Stimulated activated CD8-positive, alpha-beta memory T cell treated with anti-CD3 and anti-CD28 coated beads, Interleukin-15, amount 100 ng/mL, for 24 hours (primary cell): ENCODE measurements at places on chromosomes 1 and 21.

- no peak for DNase-seq
Observed at GRCh38 chr1:178282949-178283367, 189.1 kb downstream of the RASAL2 start.

GRCh38 chr1:12113433-12114339 is 50.6 kb downstream of the TNFRSF8 start:
- DNase-seq = no peak

DNA sequence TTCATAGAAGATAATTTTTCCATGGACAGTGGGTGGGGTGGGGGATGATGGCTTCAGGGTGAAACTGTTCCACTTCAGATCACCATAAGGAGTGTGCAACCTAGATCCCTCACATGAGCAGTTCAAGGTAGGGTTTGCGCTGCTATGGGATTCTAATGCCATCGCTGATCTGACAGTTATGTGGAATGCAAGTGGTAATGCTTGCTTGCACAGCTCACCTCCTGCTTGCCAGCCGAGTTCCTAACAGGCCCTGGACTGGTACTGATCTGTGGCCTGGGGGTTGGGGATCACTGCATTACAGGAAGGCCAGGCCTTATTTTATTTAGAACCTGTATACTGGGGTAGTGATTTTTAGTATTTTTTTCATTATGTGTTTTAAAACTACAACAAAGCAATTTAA is 22.0 kb downstream of the MAN1A2 start:
- DNase-seq = no peak

DNA sequence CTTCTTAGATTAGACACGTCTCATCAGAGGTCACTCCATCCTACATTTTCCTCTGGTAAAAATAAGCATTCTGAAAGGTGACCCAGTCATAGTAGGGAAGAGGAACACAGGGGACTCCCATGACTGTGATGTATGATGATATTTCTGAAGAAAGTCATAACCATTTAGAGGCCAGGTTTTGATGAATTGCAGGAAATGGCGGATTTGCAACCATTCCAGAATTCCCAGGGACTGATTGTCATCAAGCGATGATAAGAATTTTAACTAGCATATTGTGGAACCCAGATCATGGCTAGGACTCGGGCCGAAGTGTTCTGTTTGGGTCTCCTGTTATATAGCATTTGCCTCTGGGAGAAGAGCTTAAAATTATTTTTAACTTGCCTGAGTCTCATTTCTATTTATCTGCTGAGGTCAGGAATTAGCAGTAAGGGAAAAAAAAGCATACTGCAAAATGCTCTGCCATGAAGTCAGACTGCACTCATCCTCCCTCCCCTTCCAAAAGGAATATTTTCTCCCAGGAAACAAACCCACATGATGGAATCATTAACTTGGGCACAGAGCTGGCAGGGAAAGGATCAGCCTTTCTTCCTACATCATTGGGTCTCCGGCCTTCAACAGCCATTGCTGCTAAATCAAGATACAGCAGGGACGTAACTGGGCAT is 286.7 kb downstream of the HLX start:
- DNase-seq = no peak

DNA sequence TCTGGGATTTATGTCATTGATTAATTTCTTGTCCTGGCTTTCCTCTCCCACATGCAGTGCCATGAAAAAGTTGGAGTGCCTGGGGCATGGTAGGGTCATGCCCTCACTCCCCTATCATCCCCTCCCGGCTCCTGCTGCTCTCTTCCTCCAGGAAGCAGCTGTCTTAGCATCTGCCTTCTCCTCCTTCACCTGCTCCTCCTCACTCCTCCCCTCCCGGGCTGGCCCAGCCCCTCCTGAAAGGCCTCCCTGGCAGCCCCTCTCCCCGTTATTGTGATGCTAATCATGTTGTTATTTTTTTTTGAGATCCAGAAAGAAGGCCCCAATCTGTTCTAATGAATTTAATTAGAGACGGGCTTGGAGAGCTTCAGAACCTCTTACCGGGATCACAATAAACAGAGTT is 36.3 kb upstream of the NFASC start:
- no peak for DNase-seq

GRCh38 chr1:53025769-53026112 is 36.3 kb upstream of the PODN start:
- DNase-seq = no peak

DNA sequence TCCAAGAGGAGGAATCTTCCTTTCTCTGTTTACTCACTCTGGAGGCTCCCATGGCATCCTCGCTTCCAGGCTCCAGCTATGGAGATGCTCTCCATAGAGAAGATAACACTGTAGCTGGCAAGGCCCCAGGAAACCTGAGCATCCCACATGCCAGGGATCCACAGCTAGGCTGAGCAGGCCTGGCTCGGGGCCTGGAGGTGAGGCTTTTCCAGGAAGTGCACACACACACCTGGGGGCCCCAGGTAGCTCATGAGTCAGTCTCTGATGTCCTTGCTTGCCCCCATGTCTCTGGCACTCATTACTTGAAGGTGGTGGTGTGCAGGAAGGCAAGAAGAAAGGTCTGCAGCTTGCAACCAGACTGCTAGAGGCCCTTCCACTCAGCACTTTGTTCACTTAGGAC is 5.5 kb upstream of the LCE5A start:
- no peak for DNase-seq

DNA sequence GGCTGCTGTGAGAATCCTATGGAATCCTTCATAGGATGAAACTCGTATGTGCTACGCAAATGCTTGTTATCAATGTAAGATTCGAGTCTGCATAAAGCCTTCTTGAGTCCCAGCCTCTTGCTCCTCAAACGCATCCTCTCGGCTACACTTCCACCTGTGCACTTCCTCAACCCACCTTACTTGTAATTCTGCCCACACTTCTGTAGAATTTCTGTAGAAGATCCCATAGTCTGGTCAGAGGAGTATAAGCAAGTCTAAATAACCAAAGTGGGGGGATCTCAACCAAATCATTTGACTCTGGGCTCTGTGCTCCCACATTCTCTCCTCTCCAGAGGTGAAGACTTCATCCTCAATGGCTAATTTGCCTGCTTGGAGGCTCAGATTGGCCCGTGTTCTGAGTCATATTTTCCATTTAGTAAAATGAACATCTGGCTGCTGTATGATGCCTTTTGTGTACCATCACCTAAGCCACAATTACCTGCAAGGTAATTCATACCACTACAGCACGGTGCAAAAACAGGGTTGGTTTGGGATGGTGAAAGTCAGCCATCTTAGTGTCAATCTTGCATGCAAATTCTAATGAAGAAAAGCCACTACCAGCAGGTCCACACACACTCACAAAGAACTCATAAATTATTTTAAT is 63.2 kb downstream of the ITPKB start:
- DNase-seq = no peak

DNA sequence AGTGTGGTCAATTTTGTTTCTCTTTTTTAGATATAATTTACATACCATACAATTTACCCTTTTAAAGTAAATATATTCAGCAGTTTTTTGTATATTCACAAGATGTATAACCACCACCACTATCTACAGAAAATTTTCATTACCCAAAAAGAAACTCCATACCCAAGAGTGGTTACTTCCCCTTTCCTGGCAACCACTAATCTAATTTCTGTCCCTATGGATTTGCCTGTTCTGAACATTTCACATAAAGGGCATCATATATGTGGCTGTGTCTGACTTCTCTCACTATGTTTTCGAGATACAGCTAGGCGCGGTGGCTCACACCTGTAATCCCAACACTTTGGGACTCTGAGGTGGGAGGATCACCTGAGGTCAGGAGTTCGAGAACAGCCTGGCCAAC is 13.6 kb downstream of the PACC1 start:
- DNase-seq = no peak

- DNase-seq = no peak
Observed at GRCh38 chr1:166066107-166066506, 100.7 kb downstream of the FAM78B start.

DNA sequence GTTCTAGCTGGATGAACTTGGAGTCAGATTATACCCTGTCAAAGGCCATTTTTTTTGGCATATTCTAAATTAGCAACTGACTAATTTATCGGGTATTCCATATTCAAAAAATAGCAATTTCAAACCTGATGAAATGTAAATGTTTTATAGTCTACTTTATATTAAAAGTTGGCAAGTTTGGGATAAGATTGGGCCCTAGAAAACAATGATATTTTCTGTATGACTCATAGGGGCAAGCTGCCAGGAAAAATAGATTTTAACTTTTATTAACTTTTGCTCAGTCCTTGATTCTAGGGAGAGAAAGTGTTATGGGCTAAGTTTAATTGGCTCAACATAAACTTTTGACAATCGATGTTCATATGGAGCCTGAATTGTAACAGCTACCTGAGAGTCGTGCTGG is 576.9 kb upstream of the B3GALT2 start:
- no peak for DNase-seq

- DNase-seq = no peak
Observed at GRCh38 chr1:210681158-210681557, 352.5 kb downstream of the HHAT start.

DNA sequence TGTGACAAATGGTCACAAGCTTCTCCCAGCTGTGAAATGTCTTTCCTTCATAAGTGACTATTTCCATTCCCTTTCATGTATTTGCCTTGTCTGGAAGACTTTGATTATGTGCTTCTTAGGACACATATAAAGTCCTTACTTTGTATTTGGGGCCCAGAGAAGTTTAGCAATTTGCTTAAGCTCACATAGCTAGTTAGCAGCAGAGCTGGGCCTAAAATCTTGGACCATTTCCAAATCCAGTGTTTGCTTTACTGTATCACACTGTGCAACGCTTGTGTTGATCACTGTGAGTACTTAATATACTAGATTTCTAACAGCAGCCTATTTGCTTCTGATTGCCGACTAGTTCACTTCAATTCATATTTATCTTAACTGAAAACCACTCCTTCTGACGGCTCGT is 2.2 kb upstream of the KCNA3 start:
- DNase-seq = no peak

GRCh38 chr21:36040389-36040788 is 19.9 kb downstream of the SETD4 start:
- no peak for DNase-seq

- no peak for DNase-seq
Observed at GRCh38 chr1:177975588-177976495, 6.0 kb upstream of the SEC16B start.

DNA sequence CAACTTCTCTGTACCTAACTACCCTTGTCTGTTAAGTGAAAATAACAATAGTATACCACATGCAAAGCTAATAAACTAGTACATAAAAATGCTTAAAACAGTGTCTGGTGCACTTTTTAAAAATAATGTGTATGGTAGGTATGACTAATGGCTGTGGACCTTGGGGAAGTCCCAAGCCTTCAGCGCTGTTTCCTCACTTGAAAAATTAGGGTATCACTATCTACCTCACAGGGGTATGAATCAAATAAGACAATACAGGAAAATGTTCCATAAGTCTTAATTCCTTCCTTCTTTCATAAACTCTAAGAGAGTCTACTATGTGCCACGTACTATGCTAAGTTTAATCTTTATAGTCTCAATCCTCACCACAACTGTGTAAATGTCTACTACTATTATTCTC is 32.0 kb downstream of the EGLN1 start:
- DNase-seq = no peak

- no peak for DNase-seq
Observed at GRCh38 chr1:37306461-37306860, 167.9 kb upstream of the ZC3H12A start.

DNA sequence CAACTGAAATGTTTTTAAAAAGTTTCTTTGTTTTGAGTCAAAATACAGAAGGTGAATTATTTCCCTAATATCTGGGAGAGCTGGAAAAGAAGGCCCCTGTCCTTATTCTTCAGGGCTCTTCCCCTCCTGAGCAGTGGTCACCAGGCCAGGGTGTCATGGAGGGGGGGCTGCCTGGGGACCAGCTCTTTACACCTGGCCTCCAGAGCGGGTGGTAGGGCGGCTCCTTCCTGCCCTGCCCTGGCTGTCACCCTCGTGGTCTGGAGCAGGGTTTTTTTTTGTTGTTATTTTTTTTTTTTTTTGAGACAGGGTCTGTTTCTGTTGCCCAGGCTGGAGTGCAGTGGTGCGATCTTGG is 6.6 kb downstream of the SKI start:
- no peak for DNase-seq

- no peak for DNase-seq
Observed at GRCh38 chr1:3790500-3790923, 5.8 kb downstream of the LRRC47 start.

DNA sequence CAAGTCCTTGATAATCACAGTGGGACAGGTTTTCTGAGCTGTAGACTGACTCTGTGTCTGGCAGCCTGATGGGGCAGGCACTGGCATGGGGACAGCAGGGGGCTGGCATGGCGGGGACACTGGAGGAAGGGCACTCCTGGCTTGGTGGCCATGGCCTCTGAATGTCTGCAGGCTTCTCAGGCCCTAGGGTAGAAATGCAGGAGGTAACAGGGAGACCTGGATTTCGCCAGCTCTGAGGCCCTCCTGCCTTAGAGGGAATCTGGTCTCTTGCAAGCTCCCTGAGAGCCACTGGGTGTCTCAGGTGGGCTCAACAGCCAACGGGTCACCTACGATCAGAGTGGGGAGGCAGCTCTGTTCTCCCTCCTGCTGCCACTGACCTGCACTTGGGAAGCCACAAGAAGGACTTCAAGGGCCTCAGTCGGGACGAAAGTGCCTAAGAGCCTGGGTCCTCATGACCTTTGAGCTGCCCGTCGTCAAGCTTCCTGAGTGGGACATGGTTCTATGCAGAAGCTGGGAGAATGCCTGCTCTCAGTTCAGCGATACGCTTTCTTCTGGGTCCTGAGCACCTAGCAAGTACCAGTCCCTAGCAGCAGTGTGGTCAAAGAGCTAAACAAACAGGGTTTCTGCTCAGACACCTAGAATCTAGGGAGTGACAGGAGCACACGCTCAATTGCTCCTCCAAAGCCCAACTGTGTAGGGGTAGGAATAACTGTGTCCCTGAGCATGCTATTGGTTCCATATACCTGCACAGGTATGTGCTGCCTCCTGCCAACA is 569.0 kb downstream of the PTPRU start:
- no peak for DNase-seq

DNA sequence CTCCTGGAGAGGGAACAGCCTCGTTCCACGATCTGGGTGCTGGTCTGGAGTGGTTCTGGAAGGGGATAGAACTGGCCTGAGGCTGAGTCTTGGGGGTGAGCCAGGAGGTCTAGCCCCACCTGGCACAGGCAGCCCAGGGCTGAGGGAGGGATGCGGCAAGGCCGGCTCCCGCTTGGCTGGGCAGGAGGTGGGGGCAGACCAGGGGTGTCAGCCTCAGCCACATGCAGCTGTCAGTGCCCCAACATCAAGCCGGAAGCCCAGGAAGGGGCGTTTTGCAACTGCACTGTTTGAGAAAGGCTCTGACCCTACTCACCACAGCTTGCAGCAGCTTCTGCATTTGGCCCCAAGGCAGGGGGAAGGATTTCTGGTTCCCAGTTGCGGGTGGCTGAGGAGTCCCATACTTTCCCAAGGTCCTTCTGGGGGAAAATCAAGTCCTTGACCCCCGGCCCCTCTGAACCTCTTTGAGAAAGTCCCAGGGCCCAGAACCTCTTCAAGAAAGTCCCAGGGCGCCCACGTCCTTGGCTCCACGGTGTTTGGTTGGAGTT is 2.0 kb downstream of the EFHD2 start:
- no peak for DNase-seq
